Right renal pelvis (tissue), 4 donors: ENCODE measurements at places on chromosomes 7 and 10.
A peak's percentile ranks its signal among the peaks of the same experiment; 100 is the strongest.

- DNase-seq = no peak
Observed at GRCh38 chr10:23095966-23096801, 805 bp downstream of the MSRB2 start.

- no peak for DNase-seq
Observed at GRCh38 chr7:55510621-55511020, 61.7 kb downstream of the VOPP1 start.

DNA sequence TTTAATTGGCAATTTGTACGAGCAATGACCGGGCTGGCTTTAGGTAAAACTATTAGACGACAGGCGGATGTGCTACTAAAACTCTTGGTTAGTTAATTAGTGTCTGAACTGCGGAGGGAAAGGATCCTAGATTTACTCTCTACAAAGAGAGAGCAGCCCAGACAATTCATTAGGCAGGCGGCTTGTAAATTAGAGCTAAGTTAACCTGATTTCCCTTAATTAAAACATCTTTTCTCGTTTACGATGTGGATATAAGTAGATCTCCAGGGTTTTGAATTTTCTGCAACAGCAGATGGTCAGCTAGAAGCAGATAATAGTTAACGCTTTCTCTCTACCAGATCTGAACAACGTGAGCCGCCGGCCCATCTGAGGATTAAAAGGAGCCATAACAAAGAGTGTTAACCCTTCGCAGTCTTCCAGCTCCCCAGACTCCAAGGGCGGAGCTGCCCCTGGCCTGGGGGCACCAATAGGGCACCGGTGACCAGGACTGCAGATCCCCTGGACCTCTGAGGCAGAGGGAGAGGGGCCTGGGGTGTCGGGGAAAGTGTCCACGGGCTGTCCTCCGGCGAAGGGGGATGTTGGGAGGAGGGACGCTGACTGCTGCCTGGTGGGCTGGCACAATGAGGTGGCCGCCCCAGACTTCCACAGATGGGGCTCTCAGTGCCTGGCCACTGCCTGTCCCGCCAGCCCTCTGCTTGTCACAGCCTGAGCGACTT is 6.3 kb upstream of the UNCX start:
- no peak for DNase-seq

- no peak for DNase-seq
Observed at GRCh38 chr7:114107522-114107921, 188.7 kb upstream of the PPP1R3A start.

GRCh38 chr7:155769701-155770100 is 42.6 kb downstream of the SHH start:
- DNase-seq = no peak

DNA sequence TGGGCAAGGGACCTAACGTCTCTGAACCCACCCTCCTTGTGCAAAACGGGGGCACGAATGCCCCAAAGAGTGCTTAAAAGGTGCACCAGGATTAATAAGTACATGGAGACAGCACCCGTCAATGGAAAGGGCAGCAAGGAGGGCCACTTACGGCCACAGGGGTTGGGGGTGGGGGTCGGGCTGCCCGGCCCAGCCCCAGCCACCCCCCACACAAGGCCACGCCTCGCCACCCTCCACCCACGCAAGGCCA is 213.4 kb downstream of the MAD1L1 start:
- no peak for DNase-seq

DNA sequence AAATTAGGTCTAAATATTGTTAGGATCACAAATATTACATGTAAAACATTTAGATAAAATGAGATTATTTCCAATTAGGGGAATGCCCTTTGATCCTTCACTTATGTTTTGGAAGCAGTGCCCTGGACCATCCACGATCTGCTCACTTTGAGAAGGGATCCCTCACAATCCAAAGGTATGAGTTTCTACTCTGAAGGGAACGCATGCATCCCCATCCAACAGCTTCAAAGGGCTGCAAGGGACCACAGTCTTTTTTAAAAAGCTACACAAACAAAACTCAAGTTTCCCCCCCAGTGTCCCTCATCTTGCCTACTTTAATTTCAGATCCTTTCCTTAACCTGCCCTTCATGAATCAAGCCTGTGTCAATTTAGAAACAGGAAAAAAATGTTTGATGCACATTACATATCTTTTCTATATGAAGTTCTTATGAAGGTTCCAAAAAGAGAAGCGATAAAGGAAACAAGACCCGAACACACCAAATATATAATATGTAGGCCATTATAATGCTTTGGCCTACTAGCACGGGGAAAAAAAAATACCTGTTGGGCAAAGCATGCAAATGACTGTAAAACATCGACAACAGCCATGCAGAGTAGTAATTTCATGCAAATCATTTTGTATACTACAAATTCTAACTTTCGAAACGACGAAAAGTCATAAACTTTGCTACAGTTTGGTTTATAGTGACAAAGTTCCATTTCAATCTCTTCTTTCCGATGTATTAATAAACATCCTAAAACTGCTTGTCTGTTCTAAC is 2.0 kb downstream of the EIF3A start:
- no peak for DNase-seq

DNA sequence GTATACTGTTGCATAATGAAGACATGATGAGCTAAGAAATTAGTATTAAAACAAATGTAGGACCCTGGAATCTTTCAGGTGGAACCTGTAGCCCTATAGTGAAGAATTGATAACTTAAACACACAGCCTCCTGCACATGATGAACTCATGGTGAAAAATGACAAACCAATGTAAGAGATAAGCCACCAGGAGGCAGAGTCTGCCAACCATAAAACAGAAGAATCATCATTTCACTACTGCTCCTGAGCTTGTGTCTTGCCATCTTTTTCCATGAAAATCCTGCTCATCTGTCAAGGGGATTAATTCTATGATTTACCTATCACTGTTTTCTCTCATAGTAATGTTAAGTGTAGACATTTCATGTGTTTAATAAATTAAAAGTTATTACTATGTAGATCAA is 363.9 kb downstream of the MALRD1 start:
- DNase-seq = no peak

DNA sequence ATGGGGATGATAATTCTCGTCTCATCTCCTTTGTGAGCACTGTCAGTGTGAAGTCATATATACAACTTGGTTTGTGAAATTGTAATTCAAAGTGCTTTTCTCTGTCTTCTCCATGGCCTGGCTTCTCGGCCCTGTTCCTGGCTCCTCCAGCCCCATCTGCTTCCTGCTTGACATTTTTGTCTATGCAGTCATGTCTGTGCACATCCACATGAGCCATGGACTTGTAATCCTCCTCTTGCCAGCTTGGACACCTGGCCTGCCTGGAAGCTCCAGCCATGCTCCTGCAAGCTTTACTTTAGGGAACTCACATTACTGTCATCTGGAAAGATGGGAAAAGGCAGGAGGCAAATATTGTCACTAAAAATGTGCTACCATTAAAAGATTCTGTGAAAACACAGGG is 576.0 kb upstream of the DPP6 start:
- no peak for DNase-seq

DNA sequence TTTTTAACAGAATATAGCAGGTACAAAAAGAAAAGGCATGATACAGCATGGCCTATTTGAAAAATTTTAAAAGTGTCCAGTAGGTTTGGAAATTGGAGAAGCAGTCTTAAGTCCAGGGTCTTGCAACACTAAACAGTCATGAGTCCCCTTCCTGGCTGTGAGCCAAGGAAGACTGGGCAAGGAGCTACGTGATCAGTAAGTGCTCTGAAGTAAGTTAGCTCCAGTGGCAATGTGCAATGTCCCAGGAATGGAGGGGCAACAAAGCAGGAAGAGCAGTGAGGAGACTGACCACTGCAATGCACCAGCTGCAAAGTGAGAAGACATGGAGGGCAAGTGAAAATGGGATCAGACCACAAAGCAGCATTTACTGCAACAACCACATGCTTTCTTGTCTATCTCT is 72.9 kb upstream of the GRID1 start:
- peak; percentile 16 for DNase-seq

- DNase-seq = no peak
Observed at GRCh38 chr7:29626730-29627129, 63.1 kb downstream of the PRR15 start.

DNA sequence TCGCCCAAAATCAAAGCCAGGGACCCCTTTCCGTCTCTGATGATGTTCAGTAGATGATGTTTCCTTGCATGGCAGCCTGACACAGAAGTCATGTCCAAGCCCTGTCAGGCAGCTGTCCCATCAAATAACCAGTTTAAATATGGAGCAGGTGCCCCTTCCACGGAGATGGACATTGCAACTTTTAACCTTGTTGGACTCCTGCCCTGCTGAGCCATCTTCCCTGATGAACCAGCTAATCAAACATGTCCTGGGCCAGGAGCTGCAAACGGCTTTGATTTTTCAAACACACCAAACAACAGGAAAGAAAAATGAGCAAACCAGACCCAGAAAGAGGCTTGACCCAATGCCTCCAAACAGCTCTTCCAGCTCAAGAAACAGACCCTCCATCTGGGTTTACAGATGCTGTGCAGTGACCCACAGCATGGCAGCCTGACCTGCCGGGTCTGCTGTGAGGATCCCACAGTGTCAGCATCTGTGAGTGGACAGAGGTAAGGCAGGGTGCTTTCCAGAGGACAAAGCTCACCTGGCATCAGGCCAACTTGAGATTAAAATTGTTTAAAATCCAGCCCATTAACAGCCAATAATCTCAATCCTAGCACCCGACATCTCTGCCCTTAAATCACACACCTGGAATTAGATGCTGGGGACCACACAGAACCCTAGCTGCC is 372.6 kb downstream of the GRID1 start:
- no peak for DNase-seq

GRCh38 chr10:123896246-123896927 is 4.8 kb upstream of the CPXM2 start:
- DNase-seq = no peak

GRCh38 chr7:90897961-90898469 is 301.9 kb downstream of the CDK14 start:
- DNase-seq = no peak

DNA sequence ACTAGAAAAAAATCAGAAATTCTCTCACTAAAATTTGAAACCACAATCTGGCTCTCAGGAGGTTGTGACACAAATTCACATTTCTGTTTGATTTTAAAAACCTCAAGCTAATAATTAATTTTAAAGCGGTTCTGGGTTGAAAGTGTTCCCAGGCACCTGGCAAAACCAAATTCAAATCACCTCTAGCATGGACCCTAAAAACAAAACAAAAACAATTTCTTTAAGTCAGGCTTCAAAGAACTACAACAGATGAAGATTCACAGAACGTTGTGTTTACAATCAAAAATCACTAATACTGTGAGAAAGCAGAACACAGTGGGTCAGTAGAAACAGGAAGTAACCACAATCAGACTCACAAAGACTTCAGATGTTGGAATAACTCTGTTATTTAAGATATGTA is 7.2 kb upstream of the RELN start:
- no peak for DNase-seq

- no peak for DNase-seq
Observed at GRCh38 chr7:143988976-143989745, 11.0 kb upstream of the OR6B1 start.

DNA sequence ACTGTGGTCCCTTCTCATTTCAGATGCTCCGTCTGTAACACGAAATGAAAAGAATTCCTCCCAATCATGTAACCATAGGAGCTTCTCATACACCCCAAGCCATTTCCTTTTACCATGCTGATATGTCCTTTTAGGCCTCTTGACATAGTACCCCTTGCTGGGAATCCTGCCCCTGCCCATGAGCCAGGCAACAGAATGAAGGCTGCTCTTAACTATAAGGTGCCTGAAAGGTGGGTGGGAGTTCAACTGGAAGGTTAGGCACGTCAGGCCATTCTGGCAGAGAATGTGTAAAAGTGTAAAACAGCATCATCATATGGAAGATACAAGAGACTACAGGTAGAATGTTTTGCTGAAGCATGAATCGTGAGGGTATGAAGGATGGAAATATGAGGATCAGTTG is 22.5 kb downstream of the IL2RA start:
- no peak for DNase-seq
